Activated CD4-positive, alpha-beta T cell treated with anti-CD3 and anti-CD28 coated beads, Interleukin-2, amount 10 ng/mL, durations not matched to agents 24 days and 14 days (primary cell): ENCODE measurements at places on chromosomes 1 and 21. TPM values are rescaled to one million over a fixed set of nuclear protein-coding genes. Genes with fewer than 3 reads are reported as not detected.

- DNase-seq: no peak
Measured at GRCh38 chr1:19078536-19078935, 122.1 kb upstream of the IFFO2 start.

DNA sequence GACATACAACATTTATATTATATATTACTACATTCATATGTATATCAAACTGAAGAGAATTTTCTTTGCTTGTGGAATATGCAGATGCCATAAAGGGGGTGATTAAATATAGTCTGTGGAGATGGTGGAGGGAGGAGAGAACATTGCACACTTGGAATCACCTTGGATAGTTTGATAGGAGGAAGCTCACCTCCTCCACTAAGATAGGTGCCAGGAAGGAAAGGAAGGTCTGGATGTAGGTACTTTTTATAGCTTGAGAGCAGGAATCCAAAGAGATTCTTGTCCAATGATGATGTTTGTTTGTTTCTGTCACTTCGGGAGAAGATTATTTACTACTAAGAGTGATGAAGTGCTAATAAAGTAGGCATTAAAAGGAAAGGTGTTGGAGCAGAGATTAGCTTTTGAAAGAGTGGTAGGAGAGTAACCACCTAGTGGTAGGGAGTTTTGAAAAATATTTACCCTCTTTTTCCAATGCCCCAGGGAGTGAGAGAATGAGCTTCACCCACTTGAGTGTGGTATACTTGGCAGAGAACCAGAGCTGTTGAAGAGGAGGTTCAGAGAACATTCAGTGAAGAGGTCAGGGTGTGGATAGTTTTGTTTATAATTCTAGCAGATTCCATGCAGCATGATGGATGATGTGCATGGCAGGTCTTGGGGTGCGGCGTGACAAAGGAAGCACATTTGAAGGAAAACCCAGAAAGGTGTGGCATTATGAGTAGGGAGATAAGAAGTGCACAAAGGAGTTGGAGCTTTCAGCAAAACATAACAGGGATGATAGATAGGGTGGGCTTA, 145.0 kb downstream of the PATJ start:
- DNase-seq: no peak

DNA sequence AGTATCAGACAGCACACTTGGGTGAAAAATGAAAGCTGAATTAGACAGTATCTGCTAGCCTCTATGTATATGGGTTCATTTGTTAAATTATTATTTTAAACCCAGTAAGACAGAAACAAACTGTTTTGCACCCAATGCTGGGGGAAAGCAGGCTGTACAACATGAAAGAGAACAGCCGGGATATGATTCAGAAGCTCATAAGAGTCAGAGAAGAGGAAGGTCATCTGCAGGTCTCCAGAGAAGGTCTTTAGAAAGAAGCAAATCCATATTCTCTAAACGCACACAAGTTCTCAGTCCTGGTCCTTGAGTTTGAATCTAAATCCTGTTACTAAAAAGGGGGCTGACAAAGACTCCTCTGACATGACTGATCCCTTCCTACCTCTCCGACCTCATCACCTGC, 155.1 kb downstream of the SIPA1L2 start:
- DNase-seq: no peak

DNA sequence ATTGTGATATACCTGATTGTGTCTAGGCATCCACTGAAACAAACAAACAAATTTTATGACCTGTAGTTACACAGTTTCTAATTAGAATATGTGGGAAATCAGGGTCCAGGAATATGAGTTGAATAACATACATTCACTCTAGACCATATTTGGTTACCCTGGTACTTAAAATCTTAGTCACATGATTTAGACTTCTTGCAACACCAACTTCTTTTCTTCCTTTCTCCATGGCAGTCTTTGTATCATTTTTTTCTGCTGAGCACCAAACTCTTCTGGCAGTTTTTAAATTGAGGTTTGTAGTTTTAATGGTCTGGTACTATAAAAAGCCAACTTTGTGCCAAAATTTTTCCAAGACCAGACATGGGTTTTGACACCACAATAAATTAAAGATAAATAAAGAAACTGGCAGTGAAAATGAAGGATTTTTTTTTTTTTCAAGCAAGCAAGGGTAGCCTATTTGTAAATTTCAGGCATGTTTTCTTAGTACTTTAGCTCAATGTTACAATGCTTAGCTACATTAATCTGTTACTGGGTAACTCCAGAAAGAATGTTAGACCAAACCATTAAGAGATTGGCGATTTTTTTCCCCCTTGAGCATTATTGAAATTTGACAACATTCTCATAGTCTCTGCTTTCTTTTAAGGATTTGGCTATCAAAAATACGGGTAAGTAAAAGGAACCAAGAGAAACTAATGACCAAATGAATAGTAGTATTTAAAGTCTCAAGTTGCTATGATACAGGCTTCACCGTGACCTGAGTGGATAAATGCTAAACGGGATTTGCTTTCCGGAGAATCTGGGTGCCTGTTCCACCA, 108.5 kb downstream of the NFIA start:
- DNase-seq: no peak

- DNase-seq: no peak
Measured at GRCh38 chr1:236009191-236009590, 55.7 kb downstream of the NID1 start.

GRCh38 chr1:164683235-164683634, 124.3 kb downstream of the PBX1 start:
- DNase-seq: no peak

GRCh38 chr1:6596351-6596750, 6.3 kb downstream of the KLHL21 start:
- DNase-seq: no peak

GRCh38 chr1:201230676-201231075, 40.1 kb downstream of the IGFN1 start:
- DNase-seq: no peak

GRCh38 chr1:205588636-205589035, 43.2 kb downstream of the ELK4 start:
- no peak for DNase-seq

DNA sequence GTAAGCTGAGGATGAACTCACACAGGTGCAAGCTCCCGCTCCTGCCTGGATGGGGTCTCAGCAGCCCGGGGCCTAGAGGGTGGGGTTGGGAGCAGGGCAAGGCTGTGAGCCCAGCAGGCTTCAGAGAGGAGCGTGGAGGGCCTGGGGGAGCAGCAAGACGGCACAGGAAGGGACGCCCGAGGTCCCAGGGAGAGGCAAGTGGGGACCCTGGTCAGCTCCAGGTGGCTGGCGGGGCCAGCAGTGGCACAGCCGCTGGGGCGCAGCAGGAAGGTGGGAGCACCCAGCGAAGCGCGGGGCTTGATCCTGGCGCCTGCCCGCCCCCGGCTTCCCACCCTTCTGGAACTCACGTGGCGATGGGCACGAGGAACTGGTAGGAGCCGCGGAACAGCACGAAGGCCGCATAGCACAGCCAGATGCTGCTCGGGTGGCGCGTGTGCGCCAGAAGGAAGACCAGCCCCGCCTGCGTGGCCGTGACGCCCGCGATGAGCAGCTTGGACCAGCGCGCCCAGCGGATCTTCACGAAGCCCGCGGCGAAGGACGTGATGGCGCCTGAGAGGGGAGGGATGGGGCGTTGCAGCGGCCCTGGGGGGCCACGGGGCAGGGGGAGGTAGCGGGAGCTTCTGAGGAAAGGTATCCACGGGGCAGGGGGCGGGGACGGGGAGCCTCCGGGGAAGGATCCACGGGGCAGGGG, 11.7 kb downstream of the SLC19A1 start:
- DNase-seq: no peak

GRCh38 chr1:225855503-225856300, 26.5 kb downstream of the TMEM63A start:
- DNase-seq: no peak

DNA sequence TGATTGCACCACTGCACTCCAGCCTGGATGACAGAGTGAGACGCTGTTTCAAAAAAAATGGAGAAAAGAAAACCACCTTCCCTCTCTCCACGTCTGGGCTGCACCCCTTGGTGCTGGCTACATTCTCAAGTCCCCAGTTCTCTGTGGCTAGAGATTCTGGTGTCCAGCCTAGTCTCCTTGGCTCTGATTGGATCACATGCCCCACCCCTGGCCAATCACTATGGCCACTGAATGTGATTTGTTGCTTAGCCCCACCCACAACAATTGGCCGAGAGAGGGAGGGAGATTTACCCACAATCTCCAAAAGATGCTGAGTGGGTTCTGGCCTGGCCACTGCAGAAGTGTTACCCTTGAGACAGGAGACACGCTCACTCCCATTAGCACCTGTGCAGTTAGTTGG, 39.4 kb downstream of the FHAD1 start:
- DNase-seq: no peak

GRCh38 chr21:20698585-20698984, 299.6 kb upstream of the NCAM2 start:
- no peak for DNase-seq

DNA sequence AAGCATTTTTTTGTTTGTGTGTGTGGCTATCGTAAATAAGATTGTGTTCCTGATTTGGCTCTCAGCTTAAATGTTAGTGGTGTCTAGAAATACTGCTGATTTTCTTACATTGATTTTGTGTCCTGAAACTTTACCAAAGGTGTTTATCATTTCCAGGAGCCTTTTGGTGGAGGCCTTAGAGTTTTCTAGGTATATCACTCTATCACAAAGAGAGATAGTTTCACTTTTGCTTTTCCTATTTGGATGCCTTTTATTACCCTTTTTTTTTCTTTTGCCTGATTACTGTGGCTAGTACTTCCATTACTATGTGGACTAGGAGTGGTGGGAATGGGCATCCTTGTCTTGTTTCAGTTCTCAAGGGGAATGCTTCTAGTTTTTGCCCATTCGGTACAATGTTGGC, 109.6 kb downstream of the S1PR1 start:
- DNase-seq: no peak

DNA sequence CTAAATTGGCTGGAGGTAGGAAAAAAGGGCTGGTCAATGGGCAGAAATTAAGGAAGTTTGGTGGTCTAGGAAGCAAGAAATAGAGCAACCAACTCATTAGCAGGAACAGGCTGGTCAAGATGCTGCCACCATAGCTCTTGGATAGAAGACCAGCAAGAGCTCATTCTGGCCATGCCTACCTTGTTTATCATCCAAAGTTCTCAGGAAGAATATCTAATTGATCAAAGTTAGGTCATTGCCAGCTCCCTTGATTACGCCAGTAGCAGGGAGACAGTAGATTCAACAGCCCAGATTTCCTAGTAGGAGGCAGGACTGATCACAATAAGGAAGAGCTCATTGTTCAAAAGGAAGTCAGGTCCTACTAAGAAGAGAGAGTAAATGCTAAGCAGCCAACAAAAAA, 370.2 kb downstream of the GPATCH2 start:
- no peak for DNase-seq

GRCh38 chr1:94790246-94790645, 29.9 kb upstream of the SLC44A3 start:
- DNase-seq: no peak

DNA sequence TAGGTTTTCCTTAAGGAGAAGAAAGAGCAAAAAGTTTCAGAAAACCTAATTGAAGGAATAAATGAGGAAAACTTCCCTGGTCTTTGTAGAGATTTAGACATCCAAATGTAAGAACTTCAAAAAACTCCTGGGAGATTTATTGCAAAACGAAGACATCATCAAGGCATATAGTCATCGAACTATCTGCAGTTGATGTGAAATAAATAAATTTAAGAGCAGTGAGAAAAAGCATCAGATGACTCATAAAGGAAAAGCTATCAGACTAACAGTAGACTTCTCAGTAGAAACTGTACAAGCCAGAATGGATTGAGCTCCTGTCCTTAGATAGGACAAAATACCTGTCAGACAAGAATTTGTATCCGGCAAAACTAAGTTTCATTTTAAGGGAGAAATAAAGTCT, 569.4 kb upstream of the ADAMTS5 start:
- DNase-seq: no peak

DNA sequence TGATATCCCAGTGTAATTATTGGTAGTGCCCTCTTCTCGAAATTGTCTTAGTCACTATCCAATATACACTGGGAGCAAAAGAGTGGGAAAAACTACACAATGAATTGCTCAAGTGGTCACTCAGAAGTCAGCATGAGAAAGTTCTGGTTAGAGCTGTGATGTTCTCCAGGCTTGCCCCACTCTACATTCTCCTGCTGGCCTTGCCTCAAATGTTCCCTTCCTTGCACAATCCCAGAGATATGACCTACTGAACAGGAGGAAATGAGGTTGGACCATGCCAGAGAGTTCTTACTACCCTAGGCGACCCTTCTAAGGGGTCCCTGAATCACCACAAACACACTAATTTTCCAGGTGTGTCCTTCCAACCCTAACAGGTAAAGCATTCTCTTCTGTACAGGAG, 40.8 kb downstream of the GLUL start:
- DNase-seq: no peak

- no peak for DNase-seq
Measured at GRCh38 chr1:162040001-162040400, 16.3 kb upstream of the OLFML2B start.

DNA sequence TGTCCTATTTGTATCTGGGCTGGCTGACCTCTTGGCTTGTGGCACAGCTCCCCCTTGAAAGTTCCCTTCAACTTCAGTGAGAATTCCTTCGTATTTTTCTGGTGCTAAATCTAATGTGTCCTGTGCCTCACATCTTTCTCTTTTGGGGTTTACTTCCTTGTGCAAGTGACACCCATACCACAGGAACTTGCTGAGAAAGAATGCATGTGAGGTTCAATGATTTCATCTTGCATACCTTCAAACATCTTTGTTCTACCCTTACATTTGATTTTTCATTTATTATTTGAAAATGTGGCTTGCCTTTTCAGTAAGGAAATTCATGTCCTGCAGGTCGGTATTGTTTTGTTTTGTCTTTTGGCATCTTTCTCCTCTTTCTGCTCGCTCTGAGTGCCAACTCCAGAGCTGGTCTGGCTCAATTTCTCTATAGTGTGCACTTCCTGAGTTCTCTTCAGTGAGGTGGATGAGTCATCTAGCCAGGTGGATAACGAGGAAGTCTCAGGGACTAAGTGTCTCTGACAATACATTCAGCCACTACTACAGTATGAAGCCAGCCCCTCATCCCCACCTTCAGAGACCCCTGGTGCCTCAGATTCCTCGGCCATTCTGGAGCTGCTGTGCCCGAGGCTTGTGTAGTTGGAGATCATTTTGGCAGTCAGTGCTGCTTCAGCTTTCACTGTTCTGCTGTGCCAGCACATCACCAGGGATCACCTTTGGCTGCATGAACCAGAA, 59.5 kb downstream of the RIPK4 start:
- DNase-seq: no peak

- DNase-seq: no peak
Measured at GRCh38 chr1:219427403-219427802, 185.5 kb downstream of the ZC3H11B start.

Gene CCDC27
- total RNA-seq: not detected in 2 replicates

Gene S100A12
- not detected in 2 replicates for total RNA-seq

Gene TMEM69
- 29.4 and 38.7 TPM in 2 replicates for total RNA-seq

Gene FMO3
- total RNA-seq: not detected in 2 replicates

Gene FAM72B
- 21.6 and 23.0 TPM in 2 replicates for total RNA-seq

Gene S100A14
- not detected in 2 replicates for total RNA-seq
